Type B pancreatic cell (in vitro differentiated cells): ENCODE measurements at places on chromosomes 3 and 15. TPM values are rescaled to one million over a fixed set of nuclear protein-coding genes. Genes with fewer than 3 reads are reported as not detected.

DNA sequence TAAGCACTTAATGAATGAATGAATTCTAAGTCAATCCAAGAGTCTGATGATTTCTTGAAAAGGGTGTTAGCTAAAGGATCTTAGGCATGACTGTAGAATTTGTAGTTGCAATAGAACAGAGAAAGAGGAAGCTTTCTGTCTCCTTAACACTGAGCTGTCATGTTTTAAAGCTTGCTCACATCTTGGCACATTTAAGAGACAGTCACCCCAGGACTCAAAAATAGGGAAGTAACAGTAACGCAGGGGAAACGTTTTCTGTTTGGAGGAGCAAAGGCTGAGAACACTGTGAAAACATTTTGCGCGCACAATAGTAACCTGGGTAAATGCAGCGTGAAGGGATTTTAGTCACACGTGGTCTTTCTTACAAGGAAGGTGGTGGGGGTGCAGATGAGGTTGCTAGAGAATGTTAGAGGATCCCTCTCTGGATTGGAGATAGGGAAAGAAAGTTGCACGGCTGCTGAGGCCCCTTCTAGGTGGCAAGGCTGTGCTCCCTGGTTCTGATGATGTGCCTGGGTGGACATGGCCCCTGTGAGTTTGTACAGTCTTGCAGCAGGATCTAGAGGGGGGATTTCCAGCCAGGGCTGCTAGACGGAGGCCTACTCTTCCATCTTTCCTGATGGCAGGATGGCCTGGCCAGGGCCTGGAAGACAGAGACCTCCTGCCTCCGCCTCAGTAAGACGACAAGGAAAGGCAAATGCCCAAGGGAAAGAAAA, 12.0 kb downstream of the STARD5 start:
- H3K27ac ChIP-seq, result no peak overlapping the region
- H3K36me3 ChIP-seq, result peaks cover 16% of the 10 kb centered on the region
- H3K27me3 ChIP-seq, result no peaks in the 10 kb centered on the region
- H3K4me1 ChIP-seq, result no peaks in the 10 kb centered on the region

- no peak for DNase-seq
- no peak overlapping the region for H3K27ac ChIP-seq
- H3K27me3 ChIP-seq, result no peaks in the 10 kb centered on the region
- no peaks in the 10 kb centered on the region for H3K36me3 ChIP-seq
Measured at GRCh38 chr15:76812381-76812780, 92.8 kb downstream of the SCAPER start.

GRCh38 chr3:54916732-54917131, 11.1 kb downstream of the LRTM1 start:
- H3K27ac ChIP-seq, result no peak overlapping the region
- DNase-seq, result no peak
- H3K4me1 ChIP-seq, result peaks cover 5% of the 10 kb centered on the region
- peaks cover 5% of the 10 kb centered on the region for H3K36me3 ChIP-seq
- no peaks in the 10 kb centered on the region for H3K27me3 ChIP-seq

DNA sequence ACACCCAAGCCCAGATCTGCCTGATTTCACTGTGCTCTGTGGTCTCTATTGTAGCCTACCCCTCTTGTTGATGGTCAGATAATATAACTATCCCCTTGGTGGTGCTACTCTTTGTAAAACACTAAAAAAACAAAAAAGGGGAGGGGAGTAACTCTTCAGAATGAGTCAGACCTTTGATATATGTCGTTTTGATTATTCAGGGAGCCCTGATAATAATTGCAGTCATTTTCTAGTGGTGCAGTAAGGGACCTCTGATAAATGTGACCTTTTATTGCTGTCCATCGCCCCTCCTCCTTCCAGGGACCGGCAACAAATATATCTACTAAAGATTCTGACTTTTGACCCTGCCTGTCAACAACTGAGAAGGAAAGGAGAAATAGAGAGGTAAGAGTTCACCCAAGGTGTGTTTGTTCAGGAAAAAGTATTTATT, 45.1 kb upstream of the MAGI1 start:
- H3K36me3 ChIP-seq, result no peaks in the 10 kb centered on the region
- peaks cover 9% of the 10 kb centered on the region for H3K4me1 ChIP-seq
- no peak for DNase-seq
- no peaks in the 10 kb centered on the region for H3K27me3 ChIP-seq
- H3K4me3 ChIP-seq, result peak overlapping the region; percentile 15

DNA sequence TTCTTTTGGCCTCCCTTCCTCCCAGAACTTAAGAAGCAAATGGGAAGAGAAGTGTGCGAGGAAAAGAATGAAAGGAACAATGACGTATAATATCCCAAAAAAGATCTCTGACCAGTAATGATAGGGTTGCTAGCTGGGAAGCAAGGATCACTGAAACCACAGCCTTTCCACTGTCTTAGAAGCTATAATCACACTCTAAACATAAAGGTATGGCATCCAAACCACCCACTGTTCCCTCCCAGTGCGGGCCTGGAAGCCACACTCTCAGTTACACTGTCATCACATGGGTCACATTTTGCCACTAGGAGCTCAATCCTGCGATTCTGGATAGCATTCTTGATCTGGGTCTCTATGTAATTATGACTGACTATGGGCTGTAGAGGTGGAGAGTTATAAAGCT, 131.6 kb upstream of the HACD2 start:
- DNase-seq, result no peak
- no peak overlapping the region for H3K4me3 ChIP-seq
- H3K27me3 ChIP-seq, result no peaks in the 10 kb centered on the region
- no peak overlapping the region for H3K27ac ChIP-seq

DNA sequence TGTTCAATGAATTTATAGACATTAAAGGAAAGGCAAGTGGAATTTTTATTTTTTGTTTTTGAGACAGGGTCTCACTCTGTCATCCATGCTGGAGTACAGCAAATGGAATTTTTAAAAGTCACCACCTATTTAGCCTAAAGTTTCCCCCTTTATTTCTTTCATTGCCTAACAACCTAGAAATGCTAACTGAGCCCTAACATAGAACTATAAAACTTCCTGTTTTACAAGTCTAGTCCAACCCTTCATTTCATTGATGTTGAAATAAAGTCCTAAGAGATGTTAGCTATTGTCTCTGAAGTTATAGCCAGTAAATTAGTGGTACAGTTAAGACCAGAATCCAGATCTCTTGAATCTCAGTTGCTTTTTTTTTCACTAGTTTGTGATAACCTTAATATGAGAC, 39.0 kb downstream of the MAPK6 start:
- H3K4me3 ChIP-seq, result no peak overlapping the region
- no peak overlapping the region for H3K27ac ChIP-seq
- peaks cover 25% of the 10 kb centered on the region for H3K36me3 ChIP-seq
- no peaks in the 10 kb centered on the region for H3K4me1 ChIP-seq
- no peaks in the 10 kb centered on the region for H3K27me3 ChIP-seq

DNA sequence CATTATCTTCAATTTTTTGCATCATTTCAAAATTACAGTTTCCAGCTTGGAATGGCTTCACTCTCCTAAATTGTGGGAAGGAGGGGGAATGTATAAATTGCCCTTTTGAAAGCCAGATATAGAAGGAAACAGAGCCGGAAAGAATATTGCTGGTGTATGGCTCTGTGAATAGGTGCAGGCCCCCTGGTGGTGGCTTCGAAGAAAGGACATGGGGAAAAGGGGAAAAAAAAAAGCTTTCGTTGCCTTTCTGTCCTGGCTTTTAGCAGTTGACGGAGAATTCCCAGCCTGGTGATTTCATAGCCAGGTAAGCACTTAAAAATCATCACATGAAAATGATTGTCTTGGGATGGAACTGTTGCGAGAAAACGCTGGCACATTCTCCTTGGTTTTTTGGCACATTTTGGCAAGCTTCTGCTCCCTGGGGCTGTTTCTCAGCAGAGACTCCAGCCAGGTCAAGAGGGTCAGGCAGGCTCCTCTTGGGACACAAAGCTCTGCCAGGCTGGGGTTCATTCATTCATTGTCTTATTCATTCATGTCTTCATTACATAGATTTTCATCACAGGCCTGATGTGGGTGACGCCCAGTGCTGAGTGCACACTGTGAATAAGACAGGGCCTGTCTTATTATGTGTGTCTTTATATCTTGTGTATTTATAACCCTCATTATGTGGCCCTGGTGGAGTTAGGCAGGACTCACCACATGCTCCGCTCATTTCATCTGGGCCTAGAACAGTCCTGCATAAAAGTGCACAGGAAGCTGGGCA, 300.0 kb upstream of the TPM1 start:
- peaks cover 8% of the 10 kb centered on the region for H3K36me3 ChIP-seq
- DNase-seq, result no peak
- H3K27me3 ChIP-seq, result no peaks in the 10 kb centered on the region
- peak overlapping the region; percentile 82 for H3K27ac ChIP-seq
- H3K4me1 ChIP-seq, result peaks cover 44% of the 10 kb centered on the region
- peak overlapping the region; percentile 5 for H3K4me3 ChIP-seq

- H3K27me3 ChIP-seq, result peaks cover 7% of the 10 kb centered on the region
- peaks cover 5% of the 10 kb centered on the region for H3K4me1 ChIP-seq
- H3K27ac ChIP-seq, result no peak overlapping the region
- DNase-seq, result no peak
- no peaks in the 10 kb centered on the region for H3K36me3 ChIP-seq
Measured at GRCh38 chr3:130835483-130835882, 58.4 kb upstream of the ATP2C1 start.

DNA sequence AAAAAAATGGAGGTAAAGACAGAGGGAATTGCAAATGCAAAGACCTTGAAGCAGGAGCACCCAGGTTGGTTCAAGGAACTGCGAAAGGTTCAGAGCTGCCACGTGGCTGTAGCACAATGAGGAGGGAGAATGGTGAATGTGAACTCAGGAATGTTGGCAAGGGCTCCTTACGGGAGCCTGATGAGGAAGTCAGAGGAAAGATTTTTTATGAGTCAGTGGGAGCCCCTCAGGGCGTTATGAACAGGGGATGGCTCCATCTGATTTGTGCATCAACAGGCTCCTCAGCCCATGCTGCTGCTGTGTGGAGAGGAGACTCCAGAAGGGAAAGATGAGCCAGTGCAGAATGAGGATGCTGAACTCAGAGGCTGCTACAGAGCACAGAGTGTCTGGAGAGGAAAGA, 194.4 kb downstream of the ARRDC4 start:
- H3K4me3 ChIP-seq, result no peak overlapping the region
- peaks cover 4% of the 10 kb centered on the region for H3K4me1 ChIP-seq
- DNase-seq, result no peak
- H3K36me3 ChIP-seq, result no peaks in the 10 kb centered on the region

DNA sequence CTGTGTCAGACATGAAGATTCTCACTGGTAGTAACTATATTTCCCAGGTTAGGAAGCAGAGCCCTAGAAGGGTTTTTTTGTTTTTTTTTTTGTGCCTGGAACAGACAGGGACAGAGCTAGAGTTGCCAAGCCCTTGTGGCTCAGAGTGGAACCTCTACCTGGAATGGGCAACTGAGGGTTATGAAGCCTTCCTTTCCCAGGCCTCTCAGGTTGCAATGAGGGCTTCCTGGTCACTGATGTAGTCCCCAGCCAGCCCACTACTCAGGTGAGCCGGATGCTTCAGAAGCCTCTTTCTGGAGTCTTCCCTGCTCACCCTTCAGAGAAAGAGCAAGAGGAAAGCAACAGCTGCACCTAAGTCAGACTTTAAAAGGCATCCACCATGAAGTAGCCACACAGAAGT, 48.8 kb upstream of the MANF start:
- H3K27me3 ChIP-seq, result no peaks in the 10 kb centered on the region

DNA sequence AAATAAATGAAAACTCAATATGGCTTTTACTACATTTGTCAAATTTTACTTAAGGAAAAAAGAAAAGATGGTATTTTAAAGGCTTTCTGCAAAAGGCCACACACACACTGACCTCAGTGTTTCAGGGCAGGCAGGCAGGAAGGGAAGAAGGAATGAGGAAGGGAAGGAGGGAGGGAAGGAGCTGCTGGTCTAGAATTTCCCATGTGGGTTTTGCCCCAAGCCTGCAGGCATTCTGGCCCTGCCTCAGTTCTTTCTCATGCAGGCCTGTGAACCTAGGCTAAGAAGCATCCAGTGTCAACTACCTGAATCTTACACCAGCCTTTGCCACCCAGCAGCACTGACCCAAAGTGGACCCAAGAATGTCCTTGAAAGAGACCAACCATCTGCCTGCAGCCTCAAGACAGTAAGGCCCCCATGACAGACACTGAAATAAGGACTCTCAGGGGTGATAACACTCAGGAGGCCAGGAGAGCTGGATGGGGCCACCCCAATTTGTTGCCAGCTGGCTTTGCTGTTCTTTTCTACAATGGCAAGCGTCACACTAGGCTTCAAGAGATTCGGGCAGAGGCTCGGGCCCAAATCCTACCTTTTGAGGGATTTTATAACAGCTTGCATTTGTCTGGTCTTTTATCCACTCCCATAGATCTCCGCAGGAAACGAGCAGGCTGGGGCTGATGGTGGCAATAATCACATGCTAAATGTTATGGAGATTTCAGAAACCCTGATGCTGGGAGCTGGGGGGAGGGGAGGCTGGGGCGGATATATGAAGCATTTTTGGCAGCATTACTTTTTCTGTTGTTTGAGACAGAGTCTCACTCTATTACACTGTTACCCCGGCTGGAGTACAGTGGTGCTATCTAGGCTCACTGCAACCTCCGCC, 51.4 kb downstream of the XXYLT1 start:
- peaks cover 10% of the 10 kb centered on the region for H3K36me3 ChIP-seq
- H3K4me1 ChIP-seq, result peaks cover 12% of the 10 kb centered on the region
- DNase-seq, result peak; percentile 44
- H3K4me3 ChIP-seq, result no peak overlapping the region

- H3K4me3 ChIP-seq, result no peak overlapping the region
- peaks cover 64% of the 10 kb centered on the region for H3K27me3 ChIP-seq
Measured at GRCh38 chr3:43855674-43856299, 165.0 kb downstream of the ABHD5 start.

GRCh38 chr3:43640681-43641080, 18.9 kb upstream of the ANO10 start:
- H3K4me1 ChIP-seq, result peaks cover 11% of the 10 kb centered on the region
- H3K27me3 ChIP-seq, result no peaks in the 10 kb centered on the region
- no peaks in the 10 kb centered on the region for H3K36me3 ChIP-seq
- no peak overlapping the region for H3K4me3 ChIP-seq
- H3K27ac ChIP-seq, result no peak overlapping the region

- peaks cover 5% of the 10 kb centered on the region for H3K36me3 ChIP-seq
- H3K4me1 ChIP-seq, result peaks cover 23% of the 10 kb centered on the region
- H3K4me3 ChIP-seq, result peak overlapping the region; percentile 59
Measured at GRCh38 chr3:147355084-147355752, 51.1 kb downstream of the ZIC4 start.

DNA sequence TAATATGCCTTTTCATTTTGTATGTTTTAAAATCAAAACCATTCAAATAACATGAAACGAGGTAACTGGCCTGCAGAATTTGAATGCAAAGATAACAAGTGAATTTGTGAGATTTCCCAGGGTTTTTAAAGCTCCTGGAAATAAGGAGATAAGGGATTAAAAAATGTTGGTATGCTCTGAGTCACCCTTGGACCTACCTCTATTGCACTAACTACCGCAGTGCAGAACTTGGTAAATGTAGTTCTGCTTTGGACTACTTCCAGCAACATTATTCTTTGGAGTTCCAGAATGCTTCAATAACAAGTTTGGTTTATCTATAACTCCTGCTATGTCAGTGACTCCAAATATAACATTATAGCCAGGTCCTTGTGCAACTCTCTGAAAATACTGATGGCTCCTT, 201.7 kb downstream of the GAP43 start:
- H3K27me3 ChIP-seq, result no peaks in the 10 kb centered on the region
- no peak for DNase-seq
- peaks cover 4% of the 10 kb centered on the region for H3K4me1 ChIP-seq
- H3K27ac ChIP-seq, result no peak overlapping the region
- no peaks in the 10 kb centered on the region for H3K36me3 ChIP-seq

- peak overlapping the region; percentile 83 for H3K27ac ChIP-seq
- peaks cover 11% of the 10 kb centered on the region for H3K4me1 ChIP-seq
- DNase-seq, result no peak
- peaks cover 8% of the 10 kb centered on the region for H3K36me3 ChIP-seq
- H3K27me3 ChIP-seq, result peaks cover 56% of the 10 kb centered on the region
Measured at GRCh38 chr15:92393980-92394308, 263 bp downstream of the ST8SIA2 start.

The BFSP2 gene
- not detected in 2 replicates for total RNA-seq

The MORF4L1 gene
- total RNA-seq, result 372 and 373 TPM in 2 replicates

The OR5K3 gene
- not detected in 2 replicates for total RNA-seq

The GOLGA8J gene
- not detected in 2 replicates for total RNA-seq

The FYCO1 gene
- 15.2 and 27.5 TPM in 2 replicates for total RNA-seq

The TM6SF1 gene
- 0.14 and 0.24 TPM in 2 replicates for total RNA-seq
